ENCODE measurements at places on chromosomes 16 and 17.

GRCh38 chr17:35784895-35785294 lies 10.5 kb downstream of the MMP28 start:
- no peak for DNase-seq

DNA sequence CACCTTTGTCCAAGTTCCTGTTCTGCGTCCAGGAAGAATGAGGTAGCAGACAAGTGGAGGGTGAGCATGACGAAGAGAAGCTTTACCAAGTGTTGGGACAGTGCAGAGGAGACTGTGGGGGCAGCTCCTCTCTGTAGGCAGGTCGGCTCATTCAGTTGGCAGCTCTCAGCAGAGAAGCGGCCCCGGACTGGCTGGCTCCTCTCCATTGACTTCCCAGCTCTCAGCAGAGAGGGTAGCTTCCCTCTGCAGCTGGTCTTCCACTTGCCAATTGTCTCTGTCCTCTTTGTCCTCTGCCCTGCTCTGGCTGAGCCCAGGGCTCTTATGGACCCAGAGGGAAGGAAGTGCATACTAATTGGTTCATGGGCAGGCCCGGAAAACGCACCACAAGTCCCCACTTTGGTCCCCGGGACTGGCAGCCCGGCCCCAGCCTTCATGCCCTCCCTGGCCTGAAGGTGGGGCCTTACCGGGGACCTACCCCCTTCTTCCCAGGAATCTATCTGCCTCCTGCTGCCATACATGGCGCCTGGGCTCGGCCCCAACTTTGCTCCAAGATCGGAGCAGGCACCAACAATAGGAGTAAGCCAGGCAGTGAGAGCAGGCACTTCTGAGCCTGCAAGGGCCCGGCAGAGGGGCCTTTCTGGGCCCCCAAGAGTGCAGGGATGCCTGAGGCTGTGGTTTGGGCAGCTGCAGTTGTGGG lies 10.1 kb downstream of the KCTD5 start:
- peak; percentile 60 for DNase-seq

GRCh38 chr16:31568577-31569359 lies 41.1 kb downstream of the AHSP start:
- DNase-seq, result no peak

DNA sequence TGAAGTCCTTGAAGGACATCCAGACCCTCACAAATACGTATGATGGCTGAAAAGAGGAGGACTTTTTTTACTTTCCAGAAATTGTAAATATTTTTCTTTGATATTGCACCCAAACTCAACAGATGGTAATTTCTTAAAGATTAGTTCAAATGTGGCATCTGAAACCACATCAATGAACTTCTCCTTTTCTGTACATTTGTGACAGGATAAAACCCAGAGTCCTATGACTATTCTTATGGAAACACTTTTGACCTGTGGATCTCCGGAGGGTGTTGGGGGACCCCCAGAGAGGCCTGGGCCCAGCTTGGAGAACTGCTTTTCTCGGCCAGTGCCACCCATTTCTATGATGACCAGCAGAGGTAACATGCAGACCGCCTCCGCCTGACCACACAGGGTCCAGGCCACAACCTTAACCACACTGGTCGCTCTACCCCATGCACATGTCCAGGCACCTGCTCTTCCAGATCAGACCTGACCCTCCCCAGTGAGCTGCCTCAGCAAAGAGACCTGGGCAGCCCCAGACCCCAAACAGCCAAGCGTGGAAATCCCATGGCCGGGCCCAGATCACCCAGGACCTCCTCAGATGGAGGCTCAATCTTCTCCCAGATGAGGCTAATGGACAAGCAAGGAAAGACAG lies 22.7 kb downstream of the RPH3AL start:
- DNase-seq, result no peak

GRCh38 chr16:54297154-54297553 lies 10.6 kb upstream of the IRX3 start:
- DNase-seq, result no peak

DNA sequence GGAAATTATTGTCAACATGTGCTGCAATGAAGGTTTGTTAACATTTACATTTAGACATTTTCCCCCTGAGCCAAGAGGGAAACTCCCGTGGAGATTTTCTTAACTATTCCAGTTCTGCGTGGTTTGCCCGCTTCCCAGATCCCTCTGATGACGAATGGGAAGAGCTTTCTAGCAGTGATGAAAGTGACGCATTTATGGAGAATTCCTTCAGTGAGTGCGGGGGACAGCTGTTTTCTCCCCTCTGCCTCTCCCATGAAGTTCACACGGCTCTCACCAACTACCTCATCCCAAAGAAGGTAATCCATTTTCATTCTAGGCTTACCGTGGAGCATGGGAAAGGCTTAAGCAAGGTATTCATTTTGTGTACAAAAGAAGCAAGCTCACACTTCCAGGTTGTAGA lies 18.2 kb downstream of the HEATR3 start:
- no peak for DNase-seq

DNA sequence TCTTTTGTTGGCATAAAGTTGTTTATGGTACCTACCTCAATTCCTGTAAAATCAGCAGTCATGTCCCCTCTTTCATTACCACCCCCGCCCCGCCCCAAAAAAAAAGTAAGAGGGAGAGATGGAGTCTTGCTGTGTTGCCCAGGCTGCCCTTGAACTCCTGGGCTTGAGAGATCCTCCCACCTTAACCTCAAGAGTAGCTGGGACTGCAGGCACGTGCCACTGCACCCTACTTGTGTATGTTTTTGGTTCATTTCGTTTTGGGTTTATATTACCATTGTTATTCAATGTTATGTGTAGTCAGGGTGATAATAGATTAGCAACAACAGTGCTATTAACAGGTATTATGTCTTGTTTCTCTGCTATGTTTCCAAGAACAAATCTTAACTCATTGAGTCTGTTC lies 15.9 kb downstream of the TNRC6C start:
- DNase-seq, result no peak

GRCh38 chr16:9658586-9658985 lies 523.6 kb downstream of the GRIN2A start:
- DNase-seq, result no peak

DNA sequence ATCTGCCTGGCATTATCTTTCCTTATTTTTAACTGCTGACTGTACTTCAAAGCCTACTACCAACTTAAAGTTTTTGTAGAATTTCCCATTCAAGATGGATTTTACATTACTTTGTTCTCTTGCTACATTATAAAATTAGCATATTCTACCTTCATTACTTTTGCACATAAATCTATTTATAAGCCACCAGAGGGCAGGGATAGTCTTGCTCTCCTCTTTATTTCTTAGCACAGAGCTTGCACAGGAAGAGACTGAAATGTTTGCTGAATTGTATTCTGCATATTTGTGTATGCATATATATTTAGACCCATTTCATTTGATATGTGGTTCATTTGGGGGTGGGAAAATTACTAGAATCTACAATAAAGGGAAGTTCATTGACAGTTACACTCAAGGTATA lies 108.0 kb downstream of the SKAP1 start:
- no peak for DNase-seq

DNA sequence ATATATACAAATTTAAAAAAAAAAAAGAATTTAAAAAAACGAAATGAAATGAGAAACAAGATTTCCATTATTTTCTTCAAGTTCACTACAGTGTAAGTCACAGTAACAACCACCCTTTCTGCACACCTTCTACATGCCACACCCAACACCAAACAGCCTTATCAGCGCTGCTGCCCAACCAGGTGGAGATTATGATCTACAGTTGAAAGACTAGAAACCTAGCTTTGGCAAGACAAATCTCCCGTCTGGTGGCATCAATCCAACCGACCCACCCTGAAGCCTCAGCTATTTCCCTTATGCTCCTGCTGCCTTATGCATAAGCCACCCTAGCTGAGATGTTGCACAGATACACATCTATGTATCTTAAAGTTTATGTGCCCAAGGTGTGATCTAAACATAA lies 60.8 kb downstream of the PARN start:
- no peak for DNase-seq

DNA sequence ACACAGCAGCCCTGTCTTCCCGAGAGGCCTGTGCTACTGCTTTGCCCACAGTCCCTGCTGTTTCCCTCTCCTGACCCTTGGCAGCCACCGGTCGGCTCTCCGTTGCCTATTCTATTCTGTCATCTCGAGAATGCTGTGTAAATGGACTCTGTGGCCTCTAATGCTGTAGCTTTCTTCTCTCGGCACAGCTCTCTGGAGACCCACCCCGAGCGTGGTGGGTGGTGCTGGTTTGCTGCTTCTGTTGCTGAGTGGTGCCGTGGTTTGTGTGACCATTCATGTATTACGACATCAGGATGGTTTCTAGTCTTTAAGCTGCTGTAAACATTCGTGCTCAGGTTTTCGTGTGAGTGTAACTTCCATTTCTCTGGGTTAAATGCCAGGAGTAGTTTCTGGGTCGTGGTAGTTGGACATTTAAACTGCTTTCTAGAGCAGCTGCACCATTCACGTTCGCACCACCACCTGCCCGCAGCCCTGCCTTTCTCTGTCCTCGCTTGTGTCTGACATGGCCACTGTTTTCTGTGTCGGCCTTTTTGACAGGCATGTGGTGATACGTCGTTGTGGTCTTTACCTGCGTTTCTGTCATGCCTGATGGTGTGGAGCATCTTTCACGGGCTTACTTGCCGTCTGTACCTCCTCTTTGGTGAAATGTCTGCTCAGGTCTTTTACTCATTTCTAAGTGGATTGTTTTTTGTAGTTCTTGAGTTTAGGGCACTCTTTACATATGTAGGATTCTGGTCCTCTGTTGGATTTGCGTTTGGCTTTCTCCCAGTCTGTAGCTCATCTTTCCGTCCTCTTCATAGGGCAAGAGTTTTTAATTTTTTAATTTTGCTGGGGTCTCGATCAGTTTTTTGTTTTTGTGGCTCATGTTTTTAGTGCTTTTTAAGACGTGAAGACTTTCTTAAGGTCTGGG lies 47.7 kb upstream of the ZNF750 start:
- no peak for DNase-seq

DNA sequence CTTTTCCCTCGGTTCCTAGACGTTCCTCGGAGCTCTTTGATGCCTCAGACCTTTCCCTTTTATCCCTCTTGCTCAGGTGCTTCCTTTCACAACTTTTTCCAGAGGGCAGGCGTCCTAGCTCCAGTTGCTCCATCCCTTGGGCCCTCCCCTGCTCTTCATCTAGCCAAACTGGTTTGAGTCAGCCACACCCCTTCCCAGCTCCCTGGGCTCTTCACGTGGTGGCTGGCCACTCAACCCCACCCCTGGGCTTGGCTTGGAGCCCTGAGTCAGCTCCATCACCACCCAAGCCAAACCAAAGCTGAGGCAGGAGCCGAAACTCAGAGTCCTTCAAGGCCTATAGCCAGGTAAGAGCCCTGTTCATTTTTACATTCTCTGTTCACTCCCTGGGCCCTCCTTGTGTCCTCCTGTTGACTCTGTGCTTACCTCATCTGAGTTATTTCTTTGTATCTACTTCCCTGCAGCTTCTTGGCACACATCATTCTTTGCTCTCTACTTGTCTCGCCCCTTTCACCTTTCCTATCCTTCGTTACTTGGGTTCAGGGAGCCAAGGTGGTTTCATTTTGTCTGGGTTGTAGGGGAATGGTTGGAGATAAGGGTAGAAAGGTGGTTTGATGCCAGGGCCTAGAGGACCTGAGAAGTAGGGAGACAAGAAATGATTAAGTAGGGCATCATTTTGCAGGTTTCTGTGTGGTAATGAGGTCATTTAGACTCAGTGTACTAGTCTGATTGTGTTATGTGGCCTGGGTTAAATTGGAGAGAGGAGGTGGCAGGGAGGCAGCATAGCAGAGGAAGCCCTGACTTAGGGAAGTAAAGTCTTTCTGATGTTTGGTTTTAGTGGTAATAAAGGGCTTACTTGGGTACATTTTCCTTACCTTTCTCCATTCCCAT lies 7.6 kb upstream of the PHKG2 start:
- DNase-seq, result no peak

- DNase-seq, result peak; percentile 86
Measured at GRCh38 chr16:56193951-56194726, 2.9 kb downstream of the GNAO1 start.

DNA sequence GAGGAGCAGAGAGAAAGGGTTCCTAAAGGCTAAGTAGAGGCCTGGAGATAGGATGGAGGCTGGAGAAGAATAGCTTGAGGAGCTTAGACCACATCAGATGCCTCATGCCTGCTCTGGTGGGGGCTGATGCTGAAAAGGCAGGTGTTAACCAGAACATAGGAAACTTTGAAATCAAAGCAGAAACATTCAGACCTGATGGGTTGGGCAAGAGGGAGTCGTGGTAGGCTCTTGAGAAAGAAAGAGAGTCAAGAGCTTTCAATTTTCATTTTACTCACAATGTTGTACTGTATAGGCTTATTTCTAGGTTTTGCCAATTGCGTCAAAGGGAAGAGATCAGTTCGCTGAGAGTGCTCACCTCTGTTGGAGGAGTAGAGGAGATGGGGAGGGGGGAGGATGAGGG lies 406.6 kb upstream of the SALL1 start:
- no peak for DNase-seq

DNA sequence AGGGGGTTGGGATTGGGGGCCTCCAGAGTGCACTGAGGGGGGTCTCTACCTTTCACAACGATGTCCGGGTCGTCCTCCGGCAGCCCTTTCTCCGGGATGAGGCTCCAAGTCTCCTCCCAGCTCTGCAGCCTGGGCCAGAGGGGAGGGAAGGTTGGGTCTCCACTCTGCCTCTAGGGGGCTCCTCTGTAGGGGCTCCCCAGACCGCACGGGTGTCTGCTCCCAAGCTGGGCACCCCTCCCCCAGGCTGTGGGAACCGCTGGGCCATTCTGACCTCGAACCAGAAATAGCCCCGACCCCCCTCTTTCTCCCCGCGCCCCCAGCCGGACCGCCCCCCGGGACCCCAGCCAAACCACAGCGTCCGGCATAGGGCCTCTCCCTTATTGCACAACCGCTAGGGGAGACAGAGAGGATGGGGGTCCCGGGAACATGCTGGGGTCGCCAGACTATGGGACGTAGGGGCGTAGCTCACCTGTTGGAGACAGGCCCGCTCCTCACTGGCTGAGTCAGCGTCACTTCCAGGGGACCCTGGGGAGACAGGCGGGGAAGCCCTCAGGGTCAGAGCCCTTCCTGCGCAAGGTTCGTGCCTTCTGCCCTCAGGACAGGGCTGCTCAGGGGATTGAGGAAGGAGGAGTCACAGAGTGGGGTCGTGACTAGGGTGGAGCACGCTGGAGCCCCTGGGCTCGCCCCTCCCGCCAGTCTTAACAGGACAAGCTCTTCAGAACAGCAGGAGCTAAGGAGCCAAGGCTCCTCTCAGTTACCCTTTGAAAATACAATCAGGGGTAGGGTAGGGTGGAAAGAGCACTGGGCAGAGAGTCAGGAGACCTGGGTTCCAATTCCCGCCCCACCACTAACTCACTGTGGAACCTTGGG lies 2.7 kb downstream of the PLEKHH3 start:
- no peak for DNase-seq

- no peak for DNase-seq
Measured at GRCh38 chr16:63702981-63703590, 1418.8 kb downstream of the CDH11 start.

GRCh38 chr17:48642059-48642842 lies 16.1 kb upstream of the HOXB9 start:
- no peak for DNase-seq

DNA sequence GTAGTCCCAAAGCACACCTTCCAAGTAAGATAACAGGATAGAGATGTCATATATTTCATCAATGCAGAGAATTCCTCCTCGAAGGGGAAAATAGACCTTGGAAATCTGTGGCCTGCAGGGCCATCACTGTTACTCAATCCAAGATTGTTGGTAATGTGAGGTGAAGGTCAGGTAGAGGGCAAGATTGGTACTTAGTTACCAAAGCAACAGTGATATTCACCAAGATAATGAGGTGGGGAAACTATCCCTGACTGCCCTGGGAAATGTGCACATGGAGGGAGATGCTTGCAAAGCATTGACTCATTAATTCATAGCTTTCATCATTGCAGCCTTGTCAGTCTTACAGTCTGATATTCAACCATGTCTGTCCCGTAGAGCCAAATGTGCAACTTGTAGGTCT lies 234.1 kb upstream of the MON1B start:
- no peak for DNase-seq

- no peak for DNase-seq
Measured at GRCh38 chr16:20242568-20243255, 84.6 kb downstream of the GP2 start.

Measured in anterior cingulate cortex (tissue), 58 donors.